ENCODE measurements at places on chromosomes 6 and 20. TPM values are rescaled to one million over a fixed set of nuclear protein-coding genes. Genes with fewer than 3 reads are reported as not detected.

GRCh38 chr6:61555993-61556392 lies 730.0 kb downstream of the KHDRBS2 start:
- no peak for DNase-seq
- H3K4me1 ChIP-seq = no peaks in the 10 kb centered on the region
- no peaks in the 10 kb centered on the region for H3K36me3 ChIP-seq
- H3K4me3 ChIP-seq = no peak overlapping the region

LHFPL5 gene
- not detected for total RNA-seq

- H3K36me3 ChIP-seq = peaks cover 20% of the 10 kb centered on the region
- H3K4me3 ChIP-seq = no peak overlapping the region
- no peak for DNase-seq
- H3K27ac ChIP-seq = no peak overlapping the region
- no peaks in the 10 kb centered on the region for H3K4me1 ChIP-seq
Measured at GRCh38 chr6:109143191-109143590, 47.9 kb downstream of the CEP57L1 start.

DNA sequence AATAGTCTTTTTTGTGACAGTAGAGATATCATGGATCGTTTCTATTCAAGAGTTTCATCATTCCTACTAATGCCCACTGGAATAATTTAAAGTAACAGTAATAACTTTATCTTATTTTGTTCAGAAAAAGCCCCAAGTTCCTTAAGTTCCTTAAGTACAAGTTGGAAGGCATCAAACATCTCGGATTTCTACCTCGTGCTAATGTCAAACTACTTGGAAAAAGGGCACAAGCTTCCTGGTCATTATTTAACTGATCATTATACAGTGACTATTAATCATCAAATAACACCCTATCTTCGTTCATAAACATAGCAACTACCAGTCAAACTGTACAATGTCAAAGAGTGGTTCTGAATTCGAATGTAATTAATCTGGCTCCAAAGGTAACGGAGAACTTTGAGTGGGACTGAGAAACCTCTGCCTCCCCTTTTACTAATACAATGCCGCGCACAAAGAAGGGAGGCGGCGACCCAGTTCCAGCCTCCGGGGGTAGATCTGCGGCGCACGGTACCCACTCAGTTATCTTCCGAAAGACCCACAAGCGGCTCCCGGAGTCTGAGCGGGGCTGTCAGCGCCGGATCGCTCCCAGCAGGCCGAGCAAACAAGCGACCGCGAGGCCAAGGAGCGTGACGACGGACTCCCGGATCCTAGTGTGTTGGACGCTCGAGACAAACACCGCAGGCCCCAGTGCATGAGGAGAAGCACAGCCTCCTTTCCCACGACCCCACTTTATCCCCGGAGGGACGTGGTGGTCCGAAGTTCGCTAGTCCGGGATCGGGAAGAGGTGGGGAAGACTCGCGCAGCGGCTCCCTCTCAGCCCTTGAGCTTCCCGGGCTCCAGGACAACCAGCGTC lies 716 bp downstream of the SHPRH start:
- peaks cover 40% of the 10 kb centered on the region for H3K4me1 ChIP-seq
- peak overlapping the region; percentile 99 for H3K27ac ChIP-seq
- DNase-seq = no peak
- no peaks in the 10 kb centered on the region for H3K36me3 ChIP-seq
- H3K4me3 ChIP-seq = peak overlapping the region; percentile 100
- no peaks in the 10 kb centered on the region for H3K27me3 ChIP-seq

DDAH2 gene
- total RNA-seq = 194 TPM

DNA sequence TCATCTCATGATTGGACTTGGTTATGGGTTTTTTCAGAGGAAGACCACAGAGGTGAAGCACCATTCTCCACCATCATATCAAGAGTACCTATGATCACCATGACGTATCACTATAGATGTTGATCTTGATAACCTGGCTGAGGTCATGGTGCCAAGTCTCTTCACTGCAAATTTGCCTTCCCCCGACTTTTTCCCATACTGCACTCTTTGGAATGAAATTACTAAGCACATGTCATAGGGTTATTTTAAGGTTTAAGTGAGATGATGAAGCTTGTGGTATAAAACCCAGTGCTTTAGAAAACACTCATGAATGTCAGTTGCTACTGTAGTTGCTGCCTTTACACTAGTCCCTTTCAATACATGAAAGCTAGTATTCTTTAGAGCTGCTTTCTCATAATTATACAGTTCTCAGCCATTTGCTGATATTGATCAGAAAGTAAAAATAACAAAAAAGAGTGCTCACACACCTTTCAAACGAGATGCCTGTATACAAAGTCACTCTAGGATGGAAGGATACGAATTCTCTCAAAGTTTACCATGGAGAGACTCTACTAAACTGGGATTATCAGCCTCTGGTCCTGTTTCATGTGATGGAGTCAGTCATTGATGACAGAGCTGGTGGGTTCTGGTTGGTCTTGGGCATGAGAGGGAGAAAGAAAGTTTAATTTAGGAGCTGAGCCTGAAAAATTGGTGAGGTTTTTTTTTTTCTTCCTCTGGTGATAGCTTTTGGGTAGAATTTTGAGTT lies 228.1 kb downstream of the PRL start:
- H3K4me3 ChIP-seq = no peak overlapping the region
- H3K27me3 ChIP-seq = no peaks in the 10 kb centered on the region
- H3K4me1 ChIP-seq = peaks cover 44% of the 10 kb centered on the region
- H3K27ac ChIP-seq = no peak overlapping the region
- DNase-seq = no peak
- no peaks in the 10 kb centered on the region for H3K36me3 ChIP-seq

Data from neural crest cell (in vitro differentiated cells).